AG08396 (cell line): ENCODE measurements at places on chromosomes 4 and X.

DNA sequence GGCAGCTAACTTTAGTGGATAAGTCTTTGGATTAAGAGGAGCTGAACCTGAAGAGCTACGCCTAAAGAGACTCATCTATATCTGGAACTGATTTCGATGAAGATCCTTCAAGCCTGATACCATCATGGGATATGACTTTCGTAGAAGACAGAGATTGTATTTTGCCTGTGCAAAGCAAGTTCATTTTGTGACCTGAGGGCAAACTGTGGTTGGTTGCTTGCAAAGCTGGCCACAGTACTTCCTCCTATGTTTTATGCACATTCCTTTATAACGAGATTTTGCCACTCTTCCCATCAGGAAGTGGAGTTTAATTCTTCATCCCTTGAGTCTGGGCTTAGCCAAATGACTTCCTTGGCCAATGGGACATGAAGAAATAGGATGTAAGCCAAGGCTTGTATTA lies 519.3 kb upstream of the NR3C2 start:
- DNase-seq, result no peak

GRCh38 chr4:5795580-5795979 lies 84.6 kb downstream of the EVC start:
- no peak for DNase-seq

- DNase-seq, result no peak
These were observed 149.4 kb upstream of the KLF3 start for GRCh38 chr4:38514465-38515146.

GRCh38 chrX:103330681-103331288 lies 746 bp downstream of the TCEAL7 start:
- DNase-seq, result no peak

GRCh38 chr4:13328591-13328990 lies 155.5 kb downstream of the RAB28 start:
- no peak for DNase-seq
